Peyer's patch (tissue), 4 donors: ENCODE measurements at places on chromosomes 5 and 9. TPM values are rescaled to one million over a fixed set of nuclear protein-coding genes. Genes with fewer than 3 reads are reported as not detected.

GRCh38 chr9:115653171-115653606, 500.4 kb upstream of the PAPPA start:
- no peaks in the 10 kb centered on the region for H3K27me3 ChIP-seq
- no peak for DNase-seq
- H3K27ac ChIP-seq: peak overlapping the region; percentile 26
- no peaks in the 10 kb centered on the region for H3K36me3 ChIP-seq
- H3K4me3 ChIP-seq: no peak overlapping the region

GRCh38 chr9:81213456-81213855, 475.9 kb downstream of the TLE1 start:
- DNase-seq: no peak
- no peaks in the 10 kb centered on the region for H3K27me3 ChIP-seq
- H3K4me3 ChIP-seq: no peak overlapping the region
- H3K4me1 ChIP-seq: no peaks in the 10 kb centered on the region
- H3K36me3 ChIP-seq: no peaks in the 10 kb centered on the region
- no peak overlapping the region for H3K27ac ChIP-seq

- H3K27me3 ChIP-seq: no peaks in the 10 kb centered on the region
- H3K4me1 ChIP-seq: no peaks in the 10 kb centered on the region
- H3K36me3 ChIP-seq: no peaks in the 10 kb centered on the region
- H3K4me3 ChIP-seq: no peak overlapping the region
These were observed 26.4 kb upstream of the CARNMT1 start for GRCh38 chr9:75054368-75055001.

DNA sequence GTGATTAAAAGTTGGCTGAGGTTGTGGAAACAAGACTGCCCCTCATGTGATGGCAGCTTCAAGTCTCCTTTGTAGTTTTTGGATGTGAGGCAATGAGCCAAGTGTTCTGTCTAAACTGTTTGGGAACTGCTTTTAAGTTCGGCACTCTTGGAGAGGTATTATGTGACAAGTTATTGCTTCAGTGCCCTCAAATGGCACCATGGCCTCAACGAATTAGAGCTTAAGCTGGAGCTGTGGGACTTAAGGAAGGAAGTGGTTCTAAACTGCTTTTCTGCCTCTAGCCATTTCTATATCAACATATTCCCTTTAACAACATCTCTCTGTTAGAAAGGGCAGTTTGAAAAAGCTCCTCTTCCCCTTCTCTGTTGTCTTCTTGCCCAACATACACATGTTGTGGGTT, 227.7 kb downstream of the RFK start:
- no peak overlapping the region for H3K27ac ChIP-seq
- H3K4me3 ChIP-seq: no peak overlapping the region
- no peak for DNase-seq
- H3K36me3 ChIP-seq: peaks cover 10% of the 10 kb centered on the region
- no peaks in the 10 kb centered on the region for H3K4me1 ChIP-seq
- H3K27me3 ChIP-seq: no peaks in the 10 kb centered on the region

DNA sequence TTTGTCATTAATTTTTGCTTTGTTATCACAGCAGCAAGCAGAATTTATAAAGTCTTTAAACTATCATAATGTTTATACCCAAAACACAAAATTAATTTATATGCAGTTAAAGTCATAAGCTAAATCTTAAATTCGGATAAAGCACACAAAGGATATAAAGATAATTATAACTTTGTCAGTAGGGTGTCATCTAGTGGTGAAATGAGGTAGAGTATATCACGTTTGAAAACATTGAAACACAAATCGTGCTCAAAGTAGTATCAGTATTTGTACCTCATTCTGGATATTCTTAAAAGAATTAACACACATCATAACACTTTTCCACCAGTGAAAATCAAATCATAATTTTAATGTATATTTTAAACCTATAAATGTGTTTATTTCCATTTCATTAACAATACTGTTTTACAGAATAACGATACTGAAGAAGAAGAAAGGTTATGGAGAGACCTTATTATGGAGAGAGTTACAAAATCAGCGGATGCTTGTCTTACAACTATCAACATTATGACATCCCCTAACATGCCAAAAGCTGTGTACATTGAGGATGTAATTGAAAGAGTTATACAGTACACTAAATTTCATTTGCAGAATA, 129.5 kb downstream of the NIPBL start:
- DNase-seq: no peak
- H3K36me3 ChIP-seq: no peaks in the 10 kb centered on the region
- no peaks in the 10 kb centered on the region for H3K27me3 ChIP-seq
- no peak overlapping the region for H3K4me3 ChIP-seq
- no peaks in the 10 kb centered on the region for H3K4me1 ChIP-seq

DNA sequence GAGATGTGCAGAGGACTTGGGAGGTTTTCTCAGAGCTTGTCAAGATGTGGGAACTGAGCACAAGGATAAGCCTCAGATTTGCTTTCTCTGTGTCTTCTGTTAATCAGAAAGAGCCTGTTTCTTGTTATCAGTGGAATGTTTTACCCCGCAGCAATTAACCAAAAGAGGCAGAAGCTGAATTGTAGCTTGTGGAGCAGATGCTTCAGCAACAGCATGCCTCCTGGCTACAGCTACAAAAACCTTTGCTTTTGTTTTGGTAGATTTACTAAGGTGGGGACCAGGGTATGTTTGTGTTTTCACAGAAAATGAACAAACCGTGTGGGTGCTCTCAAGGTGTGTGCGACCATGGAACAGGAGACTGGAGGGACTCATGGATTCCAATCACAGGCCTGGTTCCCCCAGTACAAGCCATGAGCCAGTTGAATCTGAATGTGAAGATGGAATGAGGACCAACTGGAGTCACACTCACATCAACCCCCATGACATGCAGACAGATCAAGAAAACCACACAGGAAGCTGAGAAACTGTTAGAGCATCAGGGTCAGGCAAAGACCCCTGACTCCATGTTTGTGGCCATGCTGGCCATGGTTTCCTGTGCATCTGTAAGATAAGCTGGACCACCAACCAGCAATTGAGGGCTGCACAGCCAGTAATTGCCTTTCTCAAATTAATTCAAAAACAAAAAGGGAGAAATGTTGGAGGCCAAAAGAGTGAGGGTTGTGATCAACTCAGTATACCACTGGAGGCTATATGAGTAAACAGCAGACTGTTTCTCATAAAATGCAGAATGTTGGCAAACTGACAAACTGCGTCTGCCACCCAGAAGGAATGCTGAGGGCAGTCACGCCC, 6.9 kb downstream of the UGT3A2 start:
- H3K27ac ChIP-seq: no peak overlapping the region
- H3K4me3 ChIP-seq: no peak overlapping the region
- no peak for DNase-seq
- no peaks in the 10 kb centered on the region for H3K4me1 ChIP-seq

GRCh38 chr5:56344594-56344993, 111.5 kb upstream of the ANKRD55 start:
- no peak for DNase-seq
- H3K4me3 ChIP-seq: no peak overlapping the region
- no peak overlapping the region for H3K27ac ChIP-seq

DNA sequence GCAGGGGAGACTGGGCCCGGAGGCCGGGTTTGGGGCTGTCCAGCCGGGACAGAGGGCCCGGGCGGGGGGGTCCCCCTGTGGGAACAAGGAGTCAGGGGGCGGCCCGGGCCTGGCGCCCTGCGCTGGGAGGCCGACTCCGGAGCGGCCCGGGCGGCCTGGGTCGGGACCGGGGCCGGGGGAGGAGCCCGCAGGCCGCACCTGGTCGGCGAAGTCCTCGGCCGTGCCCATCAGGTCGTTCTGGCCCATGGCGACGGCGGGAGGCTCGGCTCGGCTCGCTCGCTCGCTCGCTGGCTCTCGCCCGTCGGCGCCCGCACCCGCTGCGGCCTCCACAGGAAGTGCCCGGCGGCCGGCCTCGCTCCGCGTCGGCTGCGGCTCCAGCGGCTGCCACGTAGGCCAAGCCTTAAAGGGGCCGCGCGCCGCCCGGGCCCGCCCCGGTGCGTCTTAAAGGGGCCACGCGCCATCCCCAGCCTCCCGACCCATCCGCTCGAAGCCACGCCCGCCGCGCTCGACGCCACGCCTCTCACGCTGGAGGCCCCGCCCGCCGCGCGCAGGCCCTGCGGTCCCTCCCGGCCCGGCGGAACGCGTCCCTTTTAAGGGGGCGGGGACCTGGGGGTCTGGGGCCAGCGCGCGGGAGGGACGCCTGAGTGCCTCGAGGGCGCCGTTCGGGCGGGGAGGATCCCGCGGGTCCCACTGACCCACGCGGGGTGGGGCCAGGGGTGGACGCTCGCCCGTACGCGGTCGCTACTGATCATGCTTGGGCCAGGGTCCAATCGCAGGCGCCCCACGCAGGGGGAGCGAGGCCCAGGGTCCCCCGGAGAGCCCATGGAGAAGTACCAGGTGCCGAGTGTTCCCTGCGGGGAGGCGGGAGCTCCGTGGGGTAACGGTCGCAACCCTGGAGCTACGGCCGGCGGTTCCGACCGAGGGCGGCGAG, at the start of the genes STKLD1 and SURF4:
STKLD1 (plus strand) TSS at position 643 of the 931 bp plus-strand sequence; CDS start at position 751, 108 bp downstream.
SURF4 (minus strand) TSS at position 337 of the 931 bp plus-strand sequence; CDS start at position 246, 91 bp downstream.
- H3K4me3 ChIP-seq: peak within 1 kb of the TSS; percentile 100
- peaks cover 18% of the 10 kb centered on the region for H3K36me3 ChIP-seq
- no peaks in the 10 kb centered on the region for H3K27me3 ChIP-seq
- DNase-seq: peak; percentile 98

DNA sequence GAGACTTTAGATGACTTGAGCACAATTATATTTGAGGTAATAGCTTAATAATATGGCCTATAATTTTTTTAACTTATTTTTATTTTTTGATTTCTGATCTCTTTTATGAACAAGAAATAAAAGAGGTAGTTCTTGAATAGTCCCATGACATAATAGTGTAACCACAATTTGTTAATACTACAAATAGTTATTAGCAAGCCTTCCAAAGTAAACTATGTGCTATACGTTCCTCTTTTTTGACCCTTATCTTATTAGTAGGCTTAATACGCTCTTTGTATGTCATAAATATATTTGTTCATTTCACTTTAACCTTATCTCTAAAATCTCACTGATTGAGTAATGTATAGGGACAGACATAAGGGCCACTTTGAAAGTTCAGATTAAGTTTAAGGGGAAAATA, 78.7 kb upstream of the NR4A3 start:
- DNase-seq: no peak
- H3K36me3 ChIP-seq: no peaks in the 10 kb centered on the region
- no peaks in the 10 kb centered on the region for H3K4me1 ChIP-seq
- no peak overlapping the region for H3K27ac ChIP-seq
- no peaks in the 10 kb centered on the region for H3K27me3 ChIP-seq

GRCh38 chr5:160619381-160619780, 197.7 kb downstream of the PTTG1 start:
- no peak overlapping the region for H3K4me3 ChIP-seq
- no peak for DNase-seq
- no peaks in the 10 kb centered on the region for H3K4me1 ChIP-seq
- H3K36me3 ChIP-seq: peaks cover 23% of the 10 kb centered on the region

GRCh38 chr9:92576175-92576574, 40.4 kb upstream of the ECM2 start:
- H3K4me3 ChIP-seq: no peak overlapping the region
- no peak overlapping the region for H3K27ac ChIP-seq

DNA sequence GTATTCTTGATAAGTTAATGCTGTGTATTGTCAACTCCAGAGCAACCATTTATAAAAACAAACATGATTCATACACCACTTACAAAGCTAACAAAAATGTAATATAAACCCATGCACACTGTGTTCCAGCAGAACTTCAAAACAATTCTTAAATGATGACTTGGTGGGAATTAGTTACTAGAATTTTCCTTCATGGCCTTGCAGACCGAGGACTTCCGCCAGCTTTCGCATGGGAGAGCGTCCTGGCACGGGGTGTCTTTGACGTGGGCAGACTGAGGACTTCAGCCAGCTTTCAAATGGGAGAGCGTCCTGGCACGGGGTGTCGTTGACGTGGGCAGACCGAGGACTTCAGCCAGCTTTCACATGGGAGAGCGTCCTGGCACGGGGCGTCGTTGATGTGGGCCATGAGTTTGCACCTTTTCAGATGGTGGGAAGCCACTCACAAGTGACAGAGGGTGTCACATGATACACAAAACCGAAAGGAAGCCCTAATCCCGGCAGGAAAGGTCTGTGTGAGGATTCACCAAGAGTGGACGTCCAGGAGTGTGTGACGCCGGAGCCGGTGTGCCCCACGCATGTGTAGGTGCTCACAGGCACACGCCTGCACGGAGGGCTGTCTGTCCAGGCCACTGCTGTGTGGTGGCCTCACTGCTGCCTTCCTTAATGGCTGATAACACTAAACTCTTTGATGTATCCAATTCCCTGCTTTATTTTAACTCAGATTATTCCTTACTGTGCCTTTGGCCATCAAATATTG, 211.3 kb upstream of the IRX4 start:
- no peaks in the 10 kb centered on the region for H3K4me1 ChIP-seq
- no peak overlapping the region for H3K27ac ChIP-seq
- no peak overlapping the region for H3K4me3 ChIP-seq
- H3K36me3 ChIP-seq: no peaks in the 10 kb centered on the region

DNA sequence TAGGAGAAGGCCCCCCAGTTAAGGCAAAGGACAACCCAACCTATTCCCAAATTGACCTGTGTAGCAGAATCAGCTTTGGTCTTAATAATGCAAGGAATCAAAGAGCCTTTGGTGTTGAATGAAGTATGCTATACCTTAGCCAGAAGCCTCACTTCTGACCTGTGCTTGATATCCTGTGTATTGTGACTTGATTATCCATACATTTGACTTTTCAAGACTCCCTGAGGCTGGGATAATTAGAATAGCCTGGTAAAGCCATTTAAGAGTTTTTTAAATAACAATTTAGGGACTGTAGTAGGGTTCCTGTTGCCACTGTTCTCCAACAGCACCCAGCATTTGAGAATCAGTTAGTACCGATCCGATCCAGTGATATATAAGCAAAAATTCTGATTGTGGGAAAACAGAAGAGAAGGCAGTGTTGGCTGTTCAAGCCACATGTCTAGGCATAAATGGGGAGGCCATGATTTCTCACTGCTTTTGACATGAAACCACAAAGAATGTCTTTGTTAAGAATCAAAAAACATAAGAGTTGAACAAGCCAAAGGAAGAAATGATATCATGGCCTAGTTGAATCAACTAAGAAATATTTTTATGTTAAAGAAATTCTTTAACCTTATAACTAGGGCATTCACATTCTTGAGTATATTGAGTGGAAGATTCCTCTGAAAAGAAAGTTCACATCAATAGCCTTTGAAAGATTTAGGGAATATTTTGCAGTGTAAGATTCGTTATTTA, 98.9 kb downstream of the F2RL2 start:
- no peak overlapping the region for H3K4me3 ChIP-seq
- H3K36me3 ChIP-seq: no peaks in the 10 kb centered on the region
- no peak for DNase-seq
- H3K27ac ChIP-seq: no peak overlapping the region

GRCh38 chr5:158819095-158819494, 280.6 kb downstream of the EBF1 start:
- H3K36me3 ChIP-seq: no peaks in the 10 kb centered on the region
- no peaks in the 10 kb centered on the region for H3K4me1 ChIP-seq
- H3K27me3 ChIP-seq: no peaks in the 10 kb centered on the region
- H3K27ac ChIP-seq: no peak overlapping the region
- no peak overlapping the region for H3K4me3 ChIP-seq

- no peaks in the 10 kb centered on the region for H3K36me3 ChIP-seq
- no peaks in the 10 kb centered on the region for H3K4me1 ChIP-seq
- H3K27me3 ChIP-seq: no peaks in the 10 kb centered on the region
- no peak for DNase-seq
- no peak overlapping the region for H3K4me3 ChIP-seq
- H3K27ac ChIP-seq: no peak overlapping the region
These were observed 1.0 kb upstream of the ERCC6L2 start for GRCh38 chr9:95874303-95874988.

The MAN2A1 gene
- 52.8 TPM for total RNA-seq

The HAUS6 gene
- 7.4 TPM for total RNA-seq

The TMEM8B gene
- total RNA-seq: 7.8 TPM

The SPATA31C1 gene
- total RNA-seq: not detected

The OR1Q1 gene
- not detected for total RNA-seq

The SOHLH1 gene
- total RNA-seq: not detected
